ENCODE measurements at places on chromosomes 5 and 9. TPM values are rescaled to one million over a fixed set of nuclear protein-coding genes. Genes with fewer than 3 reads are reported as not detected.

C9orf50 gene
- not detected for total RNA-seq

SLCO6A1 gene
- total RNA-seq: not detected

NUTM2F gene
- total RNA-seq: not detected

LCP2 gene
- not detected for total RNA-seq

DMGDH gene
- total RNA-seq: not detected

GPRIN1 gene
- total RNA-seq: 8.1 TPM

PLAC8L1 gene
- total RNA-seq: not detected

NRG2 gene
- 1.9 TPM for total RNA-seq

CTSV gene
- total RNA-seq: 13.6 TPM

All from A549 treated with RU486 at 1 μM for 4 hours (cell line).